ENCODE measurements at places on chromosomes 1 and 21.

- DNase-seq = no peak
Observed at GRCh38 chr1:10866321-10867093, 70.1 kb upstream of the CASZ1 start.

GRCh38 chr1:74571891-74572290 lies 59.5 kb upstream of the LRRC53 start:
- DNase-seq = no peak

DNA sequence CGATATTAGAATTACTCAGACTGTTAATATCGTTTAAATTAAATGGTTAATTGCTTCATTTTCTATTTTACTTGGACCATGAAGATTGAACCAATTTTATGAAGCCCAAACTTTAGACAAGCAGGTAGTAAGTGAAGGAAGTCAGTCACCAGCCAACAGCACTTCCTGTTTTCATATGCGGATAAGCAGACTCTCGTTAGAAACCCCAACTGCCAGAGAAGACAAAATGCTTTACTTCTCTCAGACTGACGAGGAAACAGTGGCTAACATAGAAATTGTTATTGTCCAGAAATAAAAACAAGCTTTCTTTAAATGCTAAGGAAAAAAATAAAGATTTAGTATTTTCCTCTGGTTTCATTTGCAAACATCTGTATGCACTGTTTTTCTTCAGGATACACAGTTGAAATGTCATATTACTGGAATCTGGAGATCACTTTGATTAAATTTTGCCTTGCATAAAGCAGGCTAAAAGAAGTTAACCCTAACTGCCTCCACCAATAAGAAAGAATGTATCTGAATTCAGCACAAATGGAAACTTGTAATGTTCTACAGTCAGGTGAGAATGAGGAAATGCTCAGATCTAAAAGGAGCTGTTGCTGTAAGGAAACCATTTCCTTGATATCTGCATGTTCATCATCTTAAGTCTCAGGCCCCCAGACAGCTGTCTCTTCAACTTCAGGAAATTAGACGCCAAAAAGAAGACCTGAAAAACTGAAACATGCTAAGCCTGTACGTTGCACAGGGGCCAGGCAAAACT lies 129.8 kb upstream of the SAMSN1 start:
- DNase-seq = no peak

GRCh38 chr1:13830170-13830569 lies 130.2 kb downstream of the PRDM2 start:
- no peak for DNase-seq

DNA sequence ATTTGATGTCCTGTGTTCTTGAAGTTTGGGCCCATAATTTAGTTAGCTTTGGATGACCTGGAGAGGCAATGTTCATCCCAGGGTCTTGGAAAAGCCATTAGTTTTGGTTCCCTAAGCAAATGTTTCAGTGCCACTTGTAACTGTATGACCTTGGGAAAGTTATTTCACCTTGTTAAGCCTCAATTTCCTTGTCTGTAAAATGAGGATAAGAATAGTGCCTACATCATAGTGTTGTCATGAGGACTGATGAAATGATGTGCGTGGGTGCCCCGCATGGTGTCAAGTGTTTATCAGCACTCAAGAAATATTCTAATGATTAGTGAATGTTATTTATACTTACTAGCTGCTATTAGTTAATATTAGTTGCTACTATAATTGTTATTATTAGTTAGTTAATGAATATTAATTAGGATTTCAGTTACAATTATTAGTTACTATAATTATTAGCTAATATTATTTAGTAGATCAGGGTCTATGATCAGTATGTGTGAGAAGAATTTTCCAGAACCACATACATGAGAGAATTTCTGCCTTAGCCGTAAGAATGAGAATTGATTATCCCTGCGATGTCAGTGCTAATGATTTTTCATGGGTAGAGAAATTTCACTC lies 1.9 kb downstream of the SH3BGR start:
- DNase-seq = no peak

DNA sequence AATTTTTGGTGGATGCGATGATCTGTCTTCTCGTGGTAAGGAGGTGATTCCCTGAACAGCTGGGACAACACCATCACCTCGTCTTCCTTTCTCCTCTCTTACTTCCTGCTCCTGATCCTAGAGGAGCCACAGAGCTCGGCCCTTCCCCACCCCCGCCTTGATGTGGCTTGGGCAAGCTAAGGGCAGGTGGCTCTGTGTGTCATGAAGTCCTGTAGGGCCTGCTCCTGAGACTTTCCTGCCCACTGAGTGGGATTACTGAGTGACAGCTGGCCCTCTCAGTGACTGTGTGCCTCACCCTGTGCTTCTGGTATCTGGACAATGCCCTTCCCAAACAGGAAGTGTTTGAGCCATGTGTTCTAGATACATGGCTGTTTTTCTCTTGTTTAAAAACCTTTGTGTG lies 153.0 kb downstream of the KCNJ6 start:
- DNase-seq = no peak
